ENCODE measurements at places on chromosomes 11 and 22.

GRCh38 chr11:122229078-122229477 is 113.1 kb upstream of the BLID start:
- DNase-seq: no peak

- no peak for DNase-seq
Observed at GRCh38 chr22:48740731-48741405, 1086.8 kb downstream of the BRD1 start.

- DNase-seq: no peak
Observed at GRCh38 chr11:72352859-72353551, 81.3 kb downstream of the CLPB start.

DNA sequence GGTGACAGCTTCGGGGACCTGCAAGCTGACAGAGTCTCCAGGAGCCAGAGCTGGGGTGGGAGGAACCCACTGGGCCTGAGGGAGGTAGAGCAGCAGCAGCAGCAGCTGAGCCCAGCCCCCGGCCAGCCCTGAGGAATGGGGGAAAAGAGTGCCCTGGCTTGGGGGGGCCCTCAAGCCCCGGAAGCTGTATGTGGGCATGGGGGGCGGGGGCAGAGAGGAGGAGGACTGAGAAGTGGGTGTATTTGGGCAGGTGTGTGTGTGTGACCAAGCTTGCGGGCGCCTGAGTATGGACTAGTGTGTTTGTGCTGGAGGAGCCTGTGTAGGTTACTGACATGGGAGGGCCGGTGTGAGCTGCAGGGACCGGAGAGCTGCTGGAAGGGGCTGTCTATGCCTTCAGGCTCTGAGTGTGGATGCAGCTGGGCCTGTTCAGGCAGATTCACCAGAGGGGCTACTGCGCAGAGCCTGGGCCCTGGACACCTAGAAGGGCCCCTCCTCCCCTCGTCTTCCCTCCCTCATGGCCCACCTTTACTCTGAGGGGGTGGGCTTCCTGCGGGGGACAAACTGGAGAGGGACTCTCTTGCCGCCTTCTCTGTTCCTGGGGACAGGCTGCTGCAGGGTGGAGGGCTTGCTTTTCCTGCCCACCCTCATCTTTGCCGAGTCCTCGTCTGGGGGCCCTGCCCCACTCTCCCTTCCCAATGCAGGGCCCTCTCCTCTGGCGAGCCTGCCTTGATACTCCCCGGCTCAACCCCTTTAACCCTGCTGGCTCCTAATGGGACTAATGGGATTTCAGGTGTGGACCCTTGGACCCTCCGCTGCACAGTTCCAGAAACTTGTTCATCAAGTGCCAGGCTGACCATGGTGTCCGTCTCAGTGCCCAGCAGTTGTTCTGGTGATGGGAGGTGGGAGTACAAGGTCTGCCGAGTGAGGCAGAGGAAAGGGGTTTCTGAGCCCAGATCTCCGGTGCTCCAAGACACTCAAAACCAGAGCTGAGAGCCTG is 28.2 kb downstream of the ST3GAL4 start:
- DNase-seq: no peak

DNA sequence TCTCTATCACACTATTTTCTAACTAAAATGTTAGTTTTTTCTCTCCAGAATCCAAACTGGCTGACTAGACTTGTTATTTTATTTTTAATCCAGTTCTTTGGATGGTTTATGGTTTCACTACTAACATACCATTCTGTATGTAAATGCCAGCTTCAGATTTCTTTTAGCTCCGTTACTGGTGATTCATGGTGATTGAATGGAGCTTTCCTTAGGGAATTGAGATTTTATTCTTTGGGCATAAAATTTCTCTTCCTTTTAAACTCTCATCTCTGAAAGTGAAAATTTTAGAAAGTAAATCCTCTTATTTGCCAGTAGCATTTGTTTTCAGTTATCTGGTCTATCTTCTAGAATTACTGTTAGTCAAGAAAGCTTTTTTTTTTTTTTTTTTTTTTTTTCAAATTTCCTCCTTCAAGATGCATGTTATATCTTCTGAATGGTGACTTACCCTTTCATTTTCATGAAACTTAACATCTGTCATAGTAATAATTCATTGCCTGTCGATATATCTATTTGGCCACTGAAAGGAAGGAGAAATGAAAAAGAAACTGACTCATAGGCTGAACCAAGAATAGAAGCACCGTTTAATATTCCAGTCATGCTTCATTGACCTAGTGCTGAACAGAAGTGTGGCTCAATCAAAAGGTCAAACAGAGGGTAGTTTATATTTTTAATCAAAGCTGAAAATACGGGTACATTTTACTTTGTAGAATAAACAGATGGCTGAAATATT is 6.4 kb downstream of the ENDOD1 start:
- no peak for DNase-seq

GRCh38 chr11:61079416-61080150 is 22.7 kb upstream of the CD5 start:
- no peak for DNase-seq

GRCh38 chr22:38718414-38718813 is 12.7 kb downstream of the GTPBP1 start:
- no peak for DNase-seq

DNA sequence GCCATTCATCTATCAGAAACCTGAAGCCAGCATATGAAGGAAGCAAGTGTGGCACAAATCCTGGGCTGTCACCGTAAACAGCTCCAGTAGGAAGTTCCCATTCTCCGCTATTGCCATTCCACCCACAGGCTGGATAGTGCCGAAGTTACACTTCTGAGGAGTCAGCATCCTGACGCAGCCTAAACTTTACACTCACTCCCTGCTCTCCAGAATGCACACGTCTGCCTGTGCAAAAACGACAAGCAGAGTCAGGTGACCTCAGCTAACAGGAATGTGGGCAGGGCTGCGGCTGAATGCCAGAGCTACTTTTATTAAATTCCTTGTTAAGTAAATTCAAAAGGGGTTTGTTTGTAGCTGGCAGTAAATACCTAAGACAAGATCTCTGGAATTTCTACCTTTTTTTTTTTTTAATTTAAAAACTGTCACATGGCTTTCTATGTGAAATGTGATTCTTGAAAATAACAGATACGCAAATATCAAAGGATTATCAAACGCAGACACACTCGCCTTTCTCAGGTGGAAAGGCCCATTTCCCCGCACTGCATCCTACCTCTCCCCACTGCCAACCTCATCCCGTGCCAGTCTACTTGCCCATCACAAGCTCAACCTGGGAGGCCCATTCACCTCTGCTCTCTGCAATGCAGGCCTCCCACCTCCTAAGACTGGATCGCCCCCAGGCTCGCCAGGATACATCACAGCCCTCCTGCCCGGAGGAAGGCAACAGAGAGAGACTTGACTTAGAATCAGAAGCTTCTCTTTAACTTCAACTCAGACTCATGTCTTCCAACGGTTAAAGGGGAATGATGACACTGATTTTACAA is 33.5 kb downstream of the NFRKB start:
- peak; percentile 40 for DNase-seq

- no peak for DNase-seq
Observed at GRCh38 chr22:37887584-37888378, 18.3 kb upstream of the MICALL1 start.

GRCh38 chr11:110984147-110984546 is 261.4 kb upstream of the POU2AF2 start:
- no peak for DNase-seq

- no peak for DNase-seq
Observed at GRCh38 chr11:7528514-7529049, 14.8 kb downstream of the PPFIBP2 start.

DNA sequence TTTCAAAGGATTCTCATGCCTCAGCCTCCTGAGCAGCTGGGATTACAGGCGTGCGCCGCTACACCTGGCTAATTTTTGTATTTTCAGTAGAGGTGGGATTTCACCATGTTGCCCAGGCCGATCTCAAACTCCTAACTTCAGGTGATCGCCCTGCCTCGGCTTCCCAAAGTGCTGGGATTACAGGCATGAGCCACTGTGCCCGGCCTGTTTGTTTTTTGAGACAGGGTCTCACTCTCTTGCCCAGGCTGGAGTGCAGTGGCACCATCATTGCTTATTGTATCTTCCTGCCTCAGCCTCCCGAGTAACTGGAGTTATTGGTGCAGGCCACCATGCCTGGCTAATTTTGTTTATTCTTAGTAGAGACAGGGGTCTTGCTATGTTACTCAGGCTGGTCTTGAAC is 8.1 kb downstream of the FADS2 start:
- DNase-seq: no peak

DNA sequence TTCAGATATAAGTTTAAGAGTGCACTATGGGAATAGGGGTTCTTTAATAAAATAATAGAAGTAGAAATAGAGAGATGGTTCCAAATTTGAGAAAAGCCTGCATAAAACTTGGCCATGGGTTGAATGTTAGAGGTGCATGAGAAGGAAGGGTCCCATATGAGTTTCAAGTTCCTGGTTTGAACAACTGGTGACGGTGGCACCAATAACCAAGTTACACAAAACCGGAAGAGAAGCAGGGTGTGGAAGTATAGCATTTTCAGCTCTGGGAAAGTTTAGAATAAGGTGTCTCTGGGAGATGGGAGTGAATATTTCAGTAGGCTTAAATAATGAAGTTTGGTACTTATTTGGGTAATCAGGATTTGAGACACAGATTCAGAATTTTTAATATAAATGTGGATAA is 2.4 kb downstream of the CASP1 start:
- DNase-seq: no peak

DNA sequence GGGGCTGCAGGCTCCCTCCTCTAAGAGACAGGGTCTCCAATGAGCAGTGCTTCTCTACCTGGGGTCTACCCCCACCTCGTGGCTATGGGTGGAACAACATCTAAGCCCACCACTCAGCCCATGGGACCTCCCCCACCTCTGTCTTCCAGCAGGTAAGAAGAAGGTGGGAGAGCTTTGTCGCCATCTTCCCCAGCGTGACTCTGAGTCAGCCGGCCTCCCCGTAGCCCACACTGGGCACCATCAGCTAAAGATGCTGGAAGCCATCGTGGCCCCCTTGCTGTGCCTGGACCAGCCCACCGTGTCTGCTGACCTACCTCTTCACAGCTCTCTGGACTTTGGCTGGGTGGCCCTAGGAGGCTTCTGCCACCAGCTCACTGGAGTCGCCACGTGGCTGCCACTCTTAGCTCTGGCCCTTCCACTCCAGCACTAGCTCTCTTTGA is 944 bp downstream of the C11orf86 start:
- DNase-seq: no peak

All from frontal cortex (tissue), 4 donors.